ENCODE measurements at places on chromosomes 6 and 20.

GRCh38 chr6:112027942-112028674, 25.8 kb upstream of the CCN6 start:
- H3K27ac ChIP-seq = peak overlapping the region; percentile 78
- H3K27me3 ChIP-seq = no peaks in the 10 kb centered on the region
- H3K4me1 ChIP-seq = peaks cover 40% of the 10 kb centered on the region
- DNase-seq = peak; percentile 66
- peak overlapping the region; percentile 13 for H3K4me3 ChIP-seq
- peaks cover 9% of the 10 kb centered on the region for H3K36me3 ChIP-seq

DNA sequence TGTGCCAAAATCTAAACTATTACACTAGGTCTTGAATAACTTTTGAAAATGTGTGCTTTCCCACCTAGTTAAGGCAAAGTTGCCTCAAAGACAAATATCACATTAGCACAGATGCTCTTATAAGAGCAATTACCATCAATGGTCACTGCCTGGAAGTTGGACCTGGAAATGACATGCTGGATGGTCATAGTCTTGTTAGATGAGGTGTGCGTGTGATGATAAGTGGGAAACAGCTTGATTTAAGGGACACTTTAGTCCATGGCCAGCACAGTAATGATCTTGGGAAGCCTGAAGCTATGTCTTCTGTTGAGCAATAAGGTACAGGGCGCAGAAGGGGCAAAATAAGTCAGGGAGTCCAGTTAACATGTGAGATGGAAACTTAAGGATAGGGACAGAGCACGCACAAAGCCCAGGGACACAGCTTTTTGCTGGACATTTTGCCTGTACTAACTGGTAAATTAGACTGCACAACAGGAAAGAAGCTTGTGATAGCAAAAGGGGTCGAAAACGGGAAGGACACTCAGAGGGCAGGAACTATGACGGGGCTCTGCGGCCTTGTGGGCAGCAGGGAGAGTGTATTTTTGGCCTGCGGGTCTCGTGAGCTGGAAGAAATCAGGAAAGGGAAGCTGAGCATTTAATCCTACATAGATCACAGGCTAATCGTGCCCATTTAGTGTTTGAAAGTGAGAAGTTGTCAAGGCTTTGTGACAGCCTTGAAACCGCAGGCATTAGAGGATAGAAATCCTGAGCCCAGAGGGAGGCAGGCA, 66.7 kb upstream of the BMP2 start:
- H3K4me1 ChIP-seq = no peaks in the 10 kb centered on the region
- no peak overlapping the region for H3K4me3 ChIP-seq
- no peak for DNase-seq
- H3K27ac ChIP-seq = no peak overlapping the region
- no peaks in the 10 kb centered on the region for H3K36me3 ChIP-seq
- no peaks in the 10 kb centered on the region for H3K27me3 ChIP-seq

GRCh38 chr6:11163932-11164331, 52.4 kb upstream of the ERVFRD-1 start:
- no peaks in the 10 kb centered on the region for H3K36me3 ChIP-seq
- no peaks in the 10 kb centered on the region for H3K27me3 ChIP-seq
- no peak overlapping the region for H3K4me3 ChIP-seq
- H3K4me1 ChIP-seq = peaks cover 22% of the 10 kb centered on the region

GRCh38 chr6:34644716-34645115, 51.9 kb downstream of the ILRUN start:
- H3K4me3 ChIP-seq = no peak overlapping the region
- no peak for DNase-seq
- no peak overlapping the region for H3K27ac ChIP-seq
- H3K4me1 ChIP-seq = peaks cover 3% of the 10 kb centered on the region
- no peaks in the 10 kb centered on the region for H3K27me3 ChIP-seq
- H3K36me3 ChIP-seq = peaks cover 35% of the 10 kb centered on the region

GRCh38 chr6:45081634-45082033, 246.5 kb upstream of the RUNX2 start:
- H3K4me1 ChIP-seq = peaks cover 10% of the 10 kb centered on the region
- DNase-seq = no peak
- H3K27ac ChIP-seq = no peak overlapping the region

GRCh38 chr20:9139106-9139833, 70.4 kb downstream of the PLCB4 start:
- H3K36me3 ChIP-seq = no peaks in the 10 kb centered on the region
- H3K4me1 ChIP-seq = no peaks in the 10 kb centered on the region
- DNase-seq = no peak

DNA sequence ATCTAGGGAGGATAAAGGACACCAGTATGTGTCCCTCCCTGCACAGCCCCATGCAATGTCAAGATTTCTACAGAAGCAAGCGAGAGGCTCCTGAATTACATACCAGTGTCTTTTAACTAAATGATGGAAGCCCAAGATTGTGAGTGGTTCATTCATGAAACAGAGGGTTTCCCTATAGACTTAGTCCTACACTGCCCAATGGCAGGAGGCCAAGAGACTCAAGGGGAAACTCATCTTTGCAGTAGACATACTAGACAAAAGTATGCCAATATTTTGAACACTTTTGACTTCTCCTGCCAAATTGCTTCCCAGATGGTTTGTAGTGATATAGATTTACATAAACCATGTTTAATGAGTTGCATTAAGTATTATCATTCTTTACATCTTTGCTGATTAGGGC, 557.2 kb upstream of the JAG1 start:
- H3K27me3 ChIP-seq = no peaks in the 10 kb centered on the region
- H3K4me3 ChIP-seq = no peak overlapping the region
- no peak for DNase-seq

DNA sequence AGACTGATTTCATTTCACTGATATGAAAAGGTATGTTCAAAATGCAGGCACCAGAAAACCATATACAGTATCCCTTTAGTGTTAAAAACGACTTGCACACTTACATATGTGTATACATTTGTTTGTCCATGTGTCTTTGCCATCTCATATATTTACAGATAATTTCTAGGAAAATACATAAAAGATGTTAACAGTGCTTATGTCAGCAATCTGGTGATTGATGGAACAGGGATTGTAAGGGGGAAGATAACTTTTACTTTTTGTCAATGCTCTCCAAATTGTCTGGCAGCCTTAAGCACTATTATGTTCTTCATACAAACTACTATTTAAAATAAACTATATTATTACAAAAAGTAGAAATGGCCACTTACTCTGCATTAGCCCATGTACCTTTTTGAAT, 238.5 kb upstream of the DEFB112 start:
- DNase-seq = no peak
- H3K27me3 ChIP-seq = no peaks in the 10 kb centered on the region
- H3K36me3 ChIP-seq = no peaks in the 10 kb centered on the region
- H3K4me3 ChIP-seq = no peak overlapping the region

DNA sequence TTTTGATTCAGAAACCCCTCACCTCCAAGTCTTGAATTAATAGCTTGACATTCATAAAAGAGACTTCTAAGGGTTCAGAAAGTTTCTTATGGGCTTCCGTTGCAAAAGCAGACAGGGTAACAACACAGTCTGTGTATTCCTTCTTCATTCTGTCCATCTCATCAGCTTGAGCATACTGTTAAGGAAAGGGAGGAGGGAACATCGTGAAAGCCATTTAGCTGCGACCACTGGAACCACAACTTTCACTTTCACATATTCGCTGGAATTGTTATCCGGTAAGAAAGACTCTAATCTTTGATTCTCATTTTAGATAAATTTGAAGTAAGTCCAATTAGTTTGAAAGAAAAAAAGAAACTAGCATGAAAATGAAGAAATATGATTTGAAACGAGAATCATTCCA, 174.4 kb downstream of the SYNE1 start:
- H3K27ac ChIP-seq = no peak overlapping the region
- DNase-seq = no peak
- no peak overlapping the region for H3K4me3 ChIP-seq
- H3K36me3 ChIP-seq = no peaks in the 10 kb centered on the region
- H3K27me3 ChIP-seq = peaks cover 12% of the 10 kb centered on the region
- peaks cover 9% of the 10 kb centered on the region for H3K4me1 ChIP-seq

DNA sequence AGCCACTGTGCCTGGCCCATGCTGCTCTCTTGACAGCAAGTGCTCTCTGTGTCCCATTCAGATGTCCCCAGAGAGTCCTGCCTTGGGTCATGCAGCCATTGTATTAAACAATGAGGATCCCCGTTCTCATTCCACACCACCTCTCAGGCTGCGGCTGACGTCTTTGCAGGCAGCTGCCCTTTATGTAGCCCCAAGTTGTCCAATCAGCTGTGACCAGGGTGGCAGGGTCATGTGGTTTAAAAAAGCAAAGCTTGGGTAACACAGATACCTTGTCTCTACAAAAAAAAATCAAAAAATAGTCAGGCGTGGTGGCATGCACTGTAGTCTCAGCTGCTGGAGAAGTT, 13.2 kb downstream of the GCNT2 start:
- no peak for DNase-seq
- no peaks in the 10 kb centered on the region for H3K27me3 ChIP-seq
- peaks cover 50% of the 10 kb centered on the region for H3K4me1 ChIP-seq

DNA sequence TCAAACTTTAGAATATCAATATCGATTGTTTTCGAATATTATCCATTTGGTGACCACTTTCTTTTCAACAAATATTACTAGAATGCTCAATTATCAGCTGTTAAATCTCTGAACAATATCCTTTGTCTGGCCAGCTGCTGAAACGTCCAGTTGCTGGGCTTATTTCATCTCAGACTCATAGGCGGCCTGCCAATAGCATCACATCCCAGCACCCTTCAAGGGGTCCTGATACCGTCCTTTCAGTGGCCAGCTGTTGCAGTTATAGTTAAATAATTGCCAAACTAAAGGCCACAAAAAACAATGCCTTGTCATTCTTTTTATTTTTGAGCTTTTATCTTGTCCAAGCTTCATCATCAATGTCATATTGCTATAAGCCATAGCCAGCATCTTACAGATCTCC, 1006.8 kb upstream of the MANEA start:
- no peaks in the 10 kb centered on the region for H3K27me3 ChIP-seq
- H3K4me1 ChIP-seq = no peaks in the 10 kb centered on the region
- no peaks in the 10 kb centered on the region for H3K36me3 ChIP-seq
- DNase-seq = no peak

GRCh38 chr20:56414842-56415765, 3.0 kb downstream of the CASS4 start:
- H3K36me3 ChIP-seq = peaks cover 66% of the 10 kb centered on the region
- peak overlapping the region; percentile 93 for H3K4me3 ChIP-seq
- DNase-seq = peak; percentile 49
- H3K27ac ChIP-seq = peak overlapping the region; percentile 83
- no peaks in the 10 kb centered on the region for H3K27me3 ChIP-seq

- no peak for DNase-seq
- H3K27ac ChIP-seq = no peak overlapping the region
- H3K36me3 ChIP-seq = no peaks in the 10 kb centered on the region
- H3K4me3 ChIP-seq = no peak overlapping the region
Measured at GRCh38 chr6:136208783-136209182, 41.3 kb downstream of the MTFR2 start.

- DNase-seq = no peak
- H3K27me3 ChIP-seq = no peaks in the 10 kb centered on the region
- no peaks in the 10 kb centered on the region for H3K36me3 ChIP-seq
- no peak overlapping the region for H3K27ac ChIP-seq
- H3K4me1 ChIP-seq = peaks cover 34% of the 10 kb centered on the region
Measured at GRCh38 chr6:112038756-112039430, 15.0 kb upstream of the CCN6 start.

DNA sequence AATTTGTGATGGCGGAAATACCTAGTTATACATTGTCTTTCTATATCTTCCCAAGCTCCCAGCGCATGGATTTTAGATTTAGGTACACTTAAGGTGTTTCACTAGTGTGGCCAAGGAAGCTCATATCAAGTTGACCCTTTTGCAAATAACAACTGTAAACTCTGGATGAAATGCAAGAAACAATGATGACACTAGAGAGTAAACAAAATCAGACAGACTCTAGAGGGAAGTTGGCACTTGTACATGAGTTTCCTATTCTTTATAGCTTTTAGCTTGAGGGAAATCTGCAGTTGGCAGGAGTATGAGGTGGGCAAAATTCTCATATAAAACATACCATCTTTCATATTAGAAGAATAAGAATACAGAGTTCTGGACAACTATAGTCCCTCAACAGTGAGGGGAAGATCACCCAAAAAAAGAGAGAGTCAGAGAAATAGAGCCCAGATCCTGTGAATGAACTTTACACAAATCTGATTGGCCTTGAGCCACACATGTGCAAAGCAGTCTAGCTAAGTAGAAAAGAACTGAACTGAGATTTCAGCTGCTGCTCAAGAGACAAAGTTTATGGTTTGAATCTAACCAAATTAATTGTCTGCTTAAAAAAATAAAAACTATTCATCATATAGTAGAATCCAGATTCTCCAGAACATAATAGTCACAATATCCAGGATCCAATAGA, 26.1 kb downstream of the TXLNB start:
- peaks cover 13% of the 10 kb centered on the region for H3K4me1 ChIP-seq
- H3K27me3 ChIP-seq = no peaks in the 10 kb centered on the region
- no peak overlapping the region for H3K27ac ChIP-seq
- H3K36me3 ChIP-seq = no peaks in the 10 kb centered on the region
- DNase-seq = no peak

- no peak for DNase-seq
- H3K36me3 ChIP-seq = peaks cover 43% of the 10 kb centered on the region
- H3K27me3 ChIP-seq = no peaks in the 10 kb centered on the region
- H3K4me1 ChIP-seq = peaks cover 3% of the 10 kb centered on the region
- no peak overlapping the region for H3K27ac ChIP-seq
Measured at GRCh38 chr20:45426320-45427016, 10.5 kb downstream of the PIGT start.

GRCh38 chr20:53891306-53891894, 179.0 kb downstream of the BCAS1 start:
- peak overlapping the region; percentile 37 for H3K27ac ChIP-seq
- H3K36me3 ChIP-seq = peaks cover 8% of the 10 kb centered on the region
- peaks cover 72% of the 10 kb centered on the region for H3K4me1 ChIP-seq
- no peak overlapping the region for H3K4me3 ChIP-seq
- DNase-seq = no peak

DNA sequence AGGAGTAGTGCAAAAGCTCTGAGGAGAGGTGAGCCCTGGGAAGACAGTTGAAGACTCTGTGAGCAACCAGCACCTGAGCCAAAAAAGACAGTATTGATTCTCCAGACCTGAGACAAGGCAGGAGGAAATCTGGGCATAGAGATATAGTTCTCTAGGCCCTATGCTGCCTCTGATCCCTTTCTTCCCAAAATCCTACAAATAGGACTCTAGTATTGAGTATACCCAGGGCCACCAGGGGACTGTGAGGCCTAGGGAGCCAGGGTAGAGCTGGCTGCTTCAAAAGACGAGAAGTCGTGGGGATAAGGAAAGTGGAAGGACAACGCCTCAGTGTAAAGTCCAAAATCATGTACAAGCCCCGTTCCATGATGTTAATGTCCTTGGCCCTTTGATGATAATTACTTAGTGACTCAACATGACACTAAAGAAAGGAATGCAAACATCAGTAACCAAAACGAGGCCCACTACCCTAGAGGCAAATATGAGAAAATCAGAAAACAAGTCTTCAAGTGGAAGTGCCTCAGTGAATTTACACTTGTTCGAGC, 197.3 kb upstream of the PROKR2 start:
- H3K27ac ChIP-seq = no peak overlapping the region
- no peak for DNase-seq
- H3K4me3 ChIP-seq = no peak overlapping the region
- no peaks in the 10 kb centered on the region for H3K27me3 ChIP-seq
- no peaks in the 10 kb centered on the region for H3K36me3 ChIP-seq
